Activated gamma-delta T cell treated with Interleukin-2 at 50 U/mL for 16 hours (primary cell): ENCODE measurements at places on chromosomes 2 and 18.
A peak's percentile ranks its signal among the peaks of the same experiment; 100 is the strongest.

- no peak for DNase-seq
Measured at GRCh38 chr2:55560855-55561254, 41.3 kb downstream of the CFAP36 start.

- no peak for DNase-seq
Measured at GRCh38 chr2:211846036-211846400, 692.6 kb downstream of the ERBB4 start.

DNA sequence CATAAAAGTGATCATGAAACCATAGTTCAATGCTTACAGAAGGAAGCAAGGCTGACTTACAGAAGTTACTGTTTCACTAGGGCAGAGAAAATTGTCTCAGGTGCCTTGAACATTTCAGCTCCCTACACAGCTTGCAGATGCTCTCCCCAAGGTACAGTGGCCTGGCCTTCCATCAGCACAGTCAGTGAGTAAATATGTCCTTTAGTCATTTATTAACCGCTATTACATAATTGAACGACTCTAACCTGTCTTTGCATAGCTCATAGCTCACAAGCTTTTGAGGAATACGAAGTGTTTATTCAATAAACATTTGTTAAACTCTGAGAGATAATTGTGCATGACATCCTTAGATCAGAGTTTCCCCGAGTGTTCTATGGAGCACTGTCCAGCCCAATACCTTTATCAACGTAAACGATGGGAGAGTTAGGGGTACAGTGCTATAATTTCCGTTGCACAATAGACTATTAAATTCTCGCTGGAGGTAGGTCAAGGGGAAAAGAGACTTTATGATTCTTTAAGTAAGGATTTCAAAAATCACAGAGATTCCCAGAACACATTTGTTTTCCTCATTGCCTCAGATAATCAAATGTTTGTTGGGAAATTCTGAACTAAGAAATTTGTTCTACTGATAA lies 677.8 kb downstream of the TSN start:
- DNase-seq, result no peak

DNA sequence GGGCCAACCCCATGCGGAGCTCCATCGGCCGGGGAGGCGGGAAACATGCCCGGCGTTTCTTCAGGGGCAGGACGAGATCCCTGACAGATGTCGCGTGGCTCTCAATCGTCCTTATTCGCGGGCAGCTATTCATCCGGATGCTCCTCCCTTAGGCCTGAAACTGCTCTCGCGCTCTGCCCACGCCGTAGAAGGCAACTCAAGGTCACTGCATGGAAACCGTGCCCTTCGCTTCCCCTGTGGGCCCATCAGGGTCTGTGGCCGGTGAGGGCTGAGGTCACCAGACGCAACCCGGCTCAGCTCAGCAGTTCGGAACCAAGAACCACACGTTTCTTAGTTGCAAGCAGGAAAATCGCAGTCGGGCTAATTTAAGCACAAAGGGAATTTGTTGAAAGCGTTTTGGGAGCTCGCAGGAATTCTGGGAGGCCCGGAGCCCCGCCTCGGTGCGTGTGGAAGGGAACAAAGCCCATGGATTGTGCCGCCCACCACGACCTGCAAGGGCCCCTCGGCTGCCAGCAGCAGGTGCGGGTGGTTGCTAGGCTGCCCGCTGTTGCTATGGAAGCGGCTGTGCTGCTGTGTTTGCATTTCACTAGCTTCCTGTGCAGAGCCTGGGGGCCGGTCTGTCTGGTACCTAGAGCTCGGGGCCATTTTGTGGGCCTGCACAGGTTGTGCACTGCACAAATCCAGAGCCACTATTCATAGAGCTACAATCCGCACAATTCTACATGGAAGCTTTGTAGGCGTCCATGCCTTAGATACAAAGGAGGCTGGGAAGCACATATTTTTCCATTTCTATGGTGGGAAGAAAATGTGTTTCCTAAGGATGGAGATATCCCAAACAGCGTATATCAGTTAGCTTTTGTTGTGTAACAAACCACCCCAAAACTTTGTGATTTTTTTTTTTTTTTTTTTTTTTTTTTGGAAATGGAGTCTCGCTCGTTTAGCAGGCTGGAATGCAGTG lies 6.0 kb upstream of the ALLC start:
- DNase-seq, result peak; percentile 60

GRCh38 chr2:85998071-85998991 lies 107.4 kb downstream of the POLR1A start:
- no peak for DNase-seq

DNA sequence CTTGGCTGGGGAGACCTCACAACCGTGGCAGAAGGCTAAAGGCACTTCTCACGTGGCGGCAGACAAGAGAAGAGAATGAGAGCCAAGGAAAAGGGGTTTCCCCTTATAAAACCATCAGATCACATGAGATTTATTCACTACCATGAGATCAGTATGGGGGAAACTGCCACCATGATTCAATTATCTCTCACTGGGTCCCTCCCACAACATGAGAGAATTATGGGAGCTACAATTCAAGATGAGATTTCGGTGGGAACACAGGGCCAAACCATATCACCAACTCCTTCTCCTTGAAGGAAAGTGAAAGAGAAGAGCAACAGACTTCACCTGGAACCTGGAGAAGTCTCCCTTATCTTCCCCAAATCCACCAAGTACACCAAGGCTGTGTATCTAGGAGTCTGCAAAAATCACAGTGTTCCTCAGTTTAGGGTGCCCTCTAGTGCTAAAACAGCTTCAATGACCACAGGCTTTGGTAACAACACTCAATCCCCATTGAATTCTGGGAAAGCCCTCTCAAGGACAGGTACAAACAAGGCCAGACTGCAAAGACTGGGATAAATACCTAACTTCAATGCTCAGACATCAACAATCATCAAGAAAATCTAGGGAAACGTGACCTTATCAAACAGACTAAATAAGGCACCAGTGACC lies 148.8 kb upstream of the SRD5A2 start:
- DNase-seq, result no peak

DNA sequence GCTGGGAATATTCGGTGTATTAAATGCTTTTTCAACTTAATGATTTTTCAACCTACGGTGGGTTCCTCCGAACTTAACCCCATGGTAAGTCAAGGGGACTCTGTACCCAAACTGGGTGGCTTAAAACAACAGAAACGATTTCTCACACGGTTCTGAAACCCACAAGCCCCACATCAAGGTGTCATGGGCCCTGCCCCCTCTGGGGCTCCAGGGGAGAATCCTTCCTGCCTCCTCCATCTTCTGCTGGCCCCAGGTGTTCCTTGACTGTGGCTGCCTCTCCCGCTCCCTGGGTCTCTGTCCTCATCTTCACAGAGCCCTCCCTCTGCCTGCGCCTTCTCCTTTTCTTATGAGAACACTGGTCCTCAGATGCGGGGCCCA lies 301.3 kb upstream of the SALL3 start:
- DNase-seq, result no peak

DNA sequence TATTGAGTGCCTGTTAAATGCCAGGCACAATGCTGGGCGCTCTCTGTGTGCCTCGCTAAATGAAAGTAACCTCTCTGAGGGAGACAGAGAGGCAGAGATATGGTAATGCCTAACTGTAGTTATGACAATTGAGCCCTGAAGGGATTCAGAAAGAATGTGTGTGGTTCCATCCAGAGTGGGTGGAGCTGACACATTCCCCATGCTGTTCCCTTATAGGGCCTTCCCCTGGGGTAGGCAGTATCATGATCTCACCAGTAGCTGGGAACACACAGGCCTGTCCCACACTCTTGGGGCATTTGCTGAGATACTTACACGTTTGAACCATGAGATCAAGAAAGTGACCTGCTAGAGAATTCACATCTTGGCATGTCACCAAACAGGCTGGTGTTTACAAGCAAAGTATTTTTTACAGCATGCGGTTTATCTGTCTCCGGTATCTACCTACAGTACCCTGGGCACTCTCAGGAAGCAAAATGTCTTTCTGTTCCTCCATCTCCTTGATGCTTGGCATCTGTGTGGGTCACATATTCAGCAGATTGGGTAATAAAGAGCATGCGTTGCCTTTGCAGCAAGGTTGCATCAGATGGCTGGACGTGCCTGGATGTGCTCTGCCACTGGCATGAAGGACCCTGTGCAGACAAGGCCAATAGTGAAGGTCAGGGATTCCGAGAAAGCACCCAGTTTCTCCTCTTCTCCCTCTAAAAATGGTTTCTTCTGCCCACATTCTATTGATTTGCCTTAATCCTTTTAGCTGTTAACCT lies 9.4 kb downstream of the CTIF start:
- no peak for DNase-seq

DNA sequence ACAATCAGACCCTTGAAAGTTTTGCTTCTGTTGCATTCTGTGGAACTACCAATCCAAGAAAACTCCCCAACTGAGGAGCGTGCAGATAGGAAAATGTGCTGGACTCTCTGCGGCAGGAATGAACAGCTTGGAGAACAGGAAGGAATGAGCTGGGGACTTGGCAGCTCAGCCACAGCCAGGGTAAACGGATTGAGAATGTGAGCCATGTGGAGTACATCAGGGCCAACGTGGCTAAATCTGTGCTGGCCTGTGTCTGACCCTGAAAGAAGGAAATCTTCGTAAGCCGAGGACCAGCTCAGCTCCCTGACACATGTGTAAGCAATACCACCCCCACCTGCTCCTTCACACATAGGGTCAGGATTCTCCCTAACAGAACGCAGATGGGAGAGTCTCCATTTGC lies 1023.7 kb downstream of the BCL11A start:
- DNase-seq, result no peak

DNA sequence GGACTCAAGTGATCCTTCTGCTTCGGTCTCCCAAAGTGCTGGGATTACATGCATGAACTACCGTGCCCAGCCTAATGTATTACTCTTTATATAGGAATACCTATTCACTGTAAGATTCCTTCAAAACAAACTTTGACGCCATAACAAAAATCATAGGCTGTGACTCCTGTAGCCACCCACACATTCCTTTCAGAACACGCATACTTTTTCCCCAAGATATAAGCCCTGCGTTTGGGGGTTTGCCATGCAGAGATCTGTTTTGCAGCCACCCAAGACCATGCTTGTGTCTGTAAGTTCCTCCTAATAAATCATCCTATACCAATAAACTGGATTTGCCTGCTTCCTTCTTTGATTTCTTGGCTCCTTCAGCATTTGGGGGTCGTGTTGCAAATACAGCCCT lies 46.0 kb upstream of the STON1 start:
- DNase-seq, result no peak

DNA sequence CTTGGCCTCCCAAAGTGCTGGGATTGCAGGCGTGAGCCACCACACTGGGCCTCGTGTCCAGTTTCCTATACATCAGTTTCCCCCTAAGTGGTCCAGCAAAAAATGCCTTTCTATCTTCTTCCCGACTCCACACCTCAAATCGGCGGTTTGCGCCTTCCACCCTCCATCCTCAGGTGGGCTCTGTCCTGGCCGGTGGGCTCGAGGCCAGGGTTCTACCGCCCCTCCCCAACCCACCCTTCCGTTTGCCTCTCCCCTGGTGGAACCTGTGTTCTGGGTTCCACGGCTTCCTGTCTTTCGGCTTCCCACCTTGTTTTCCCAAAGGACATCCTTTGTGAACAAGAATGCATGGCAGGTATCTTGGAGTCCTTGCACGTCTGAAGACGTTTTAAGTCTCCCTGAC lies 104.4 kb downstream of the HS6ST1 start:
- DNase-seq, result no peak

DNA sequence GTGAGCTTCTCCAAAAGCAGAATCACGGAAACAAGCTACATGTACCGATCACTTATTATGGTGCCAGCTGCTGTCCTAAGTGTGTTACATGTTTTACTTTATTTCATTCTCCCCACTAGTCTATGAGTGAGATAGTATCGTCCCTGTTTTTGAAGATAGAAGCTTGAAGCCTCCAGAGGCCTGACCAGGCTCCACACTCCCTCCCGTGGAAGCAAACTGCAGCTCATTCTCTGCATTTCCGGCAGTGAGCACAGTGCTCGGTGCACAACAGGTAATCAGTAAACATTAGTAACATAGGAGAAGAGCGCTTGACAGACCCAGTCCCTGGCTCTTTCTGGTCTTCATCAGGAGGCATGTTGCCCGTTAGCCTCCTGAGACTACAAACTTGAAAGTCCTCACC lies 72.9 kb downstream of the ZBTB7C start:
- DNase-seq, result no peak

DNA sequence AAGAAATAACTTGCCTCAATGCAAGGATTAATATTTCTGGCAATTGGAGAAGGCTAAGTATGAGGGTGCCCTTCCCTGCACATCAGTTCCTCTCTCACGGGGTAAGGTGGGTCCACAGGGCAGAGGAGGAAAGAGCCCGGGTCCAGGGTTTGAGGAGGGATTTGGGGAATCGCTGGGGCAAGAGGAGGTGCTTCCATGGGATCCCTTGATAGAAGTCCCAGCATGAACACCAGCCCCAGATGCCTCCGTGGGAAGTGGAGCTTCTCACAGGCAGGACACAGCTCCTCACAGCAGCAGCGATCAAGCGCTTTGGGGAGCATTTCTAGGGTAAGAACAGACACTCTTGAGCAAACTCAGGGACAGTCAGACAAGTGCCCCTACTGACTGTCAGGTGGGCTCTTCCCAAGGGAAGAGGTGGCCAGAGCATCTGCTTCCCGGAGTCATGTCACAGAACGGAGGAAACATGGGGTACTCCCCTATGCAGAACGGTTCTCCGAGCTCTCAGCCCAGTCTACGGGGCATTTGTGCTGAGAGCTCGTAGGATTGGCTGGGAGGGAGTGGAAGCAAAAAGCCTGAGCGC lies 218.9 kb upstream of the ARL4C start:
- DNase-seq, result no peak

DNA sequence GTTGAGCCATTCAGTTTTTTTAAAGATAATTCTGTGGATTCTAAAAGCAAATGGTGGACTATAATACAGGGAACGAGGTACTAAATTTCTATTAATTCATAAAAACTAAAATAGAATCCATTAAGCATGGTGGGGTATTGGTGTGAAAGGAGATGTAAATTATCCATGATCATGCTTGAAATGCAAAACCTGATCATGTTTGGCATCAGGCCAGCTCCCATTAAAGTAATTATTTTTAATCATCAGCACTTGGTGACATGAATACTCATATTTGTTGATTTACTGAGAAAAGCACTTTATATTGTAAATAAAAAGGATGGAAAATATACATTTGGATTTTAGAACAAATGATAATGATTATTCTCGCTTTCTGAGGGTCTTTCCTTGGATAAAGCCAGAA lies 232.3 kb upstream of the MEIS1 start:
- DNase-seq, result no peak

DNA sequence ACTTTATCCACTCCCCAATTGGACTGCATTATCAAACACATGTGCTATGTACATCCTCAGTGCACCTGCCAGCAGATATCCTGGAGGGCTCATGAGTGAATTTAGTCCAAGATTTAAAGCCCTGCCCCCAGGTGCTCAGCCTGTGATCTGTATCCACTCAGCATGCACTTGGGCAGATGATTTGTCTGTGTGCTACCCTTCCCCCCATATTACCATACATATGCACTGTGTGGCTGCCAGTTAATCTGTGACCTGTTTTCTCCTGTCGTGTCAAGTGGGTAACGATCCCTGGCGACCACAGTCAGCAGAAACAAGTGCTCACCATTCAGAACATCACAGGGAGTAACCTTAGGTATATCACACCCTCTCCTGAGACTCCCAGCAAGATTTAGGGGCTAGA lies 10.2 kb downstream of the NAGK start:
- DNase-seq, result no peak

DNA sequence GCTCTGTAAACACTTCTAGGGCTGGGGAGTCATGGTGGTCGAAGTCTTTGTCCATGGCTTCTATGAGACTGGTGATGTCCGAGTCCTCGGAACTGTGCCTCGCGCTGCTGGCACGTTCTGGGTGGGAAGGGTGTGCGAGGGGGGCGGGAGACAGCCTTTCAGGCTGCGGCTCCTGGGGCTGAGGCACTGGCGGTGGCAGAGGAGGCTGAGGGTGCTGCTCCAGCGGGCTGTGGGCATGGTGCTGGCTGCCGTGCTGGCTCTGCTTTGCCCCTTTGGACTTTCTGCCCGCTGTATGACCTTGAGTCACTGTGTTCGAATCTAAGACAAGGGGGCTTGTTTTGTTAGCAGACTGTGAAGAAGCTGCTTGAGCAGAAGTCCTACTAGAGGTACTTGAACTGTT lies 79.0 kb downstream of the ZAP70 start:
- no peak for DNase-seq
